Stimulated activated CD4-positive, alpha-beta T cell treated with anti-CD3 and anti-CD28 coated beads, Interleukin-2, amount 100 ng/mL, for 24 hours (primary cell): ENCODE measurements at places on chromosomes 16 and 17.
A peak's percentile ranks its signal among the peaks of the same experiment; 100 is the strongest.

- no peak for DNase-seq
These were observed 5.0 kb downstream of the PITPNM3 start for GRCh38 chr17:6551356-6551755.

DNA sequence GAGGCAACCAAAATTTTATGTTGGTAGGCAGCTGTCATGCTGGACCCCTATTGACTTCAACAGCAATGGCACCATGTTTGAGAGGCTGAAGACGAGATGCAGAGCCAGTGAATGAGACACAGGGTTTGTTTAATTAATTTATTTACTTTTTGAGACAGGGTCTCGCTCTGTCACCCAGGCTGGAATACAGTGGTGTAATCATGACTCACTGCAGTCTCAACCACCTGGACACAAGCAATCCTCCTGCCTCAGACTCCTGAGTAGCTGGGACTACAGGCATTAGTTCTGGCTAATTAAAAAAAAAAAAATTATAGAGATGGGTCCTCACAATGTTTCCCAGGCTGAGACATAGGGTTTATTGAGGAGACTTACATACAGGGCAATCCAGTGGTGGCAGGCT lies 36.2 kb upstream of the PPM1D start:
- DNase-seq, result no peak

GRCh38 chr17:30238387-30239088 lies 3.0 kb upstream of the SLC6A4 start:
- no peak for DNase-seq

GRCh38 chr16:89613231-89613953 lies at the start of gene DPEP1:
TSS of gene DPEP1 (plus strand) at chr16:89613642. CDS start at chr16:89630411, 16,769 bp downstream.
- no peak for DNase-seq

GRCh38 chr16:78286065-78286464 lies 186.6 kb downstream of the WWOX start:
- DNase-seq, result no peak

DNA sequence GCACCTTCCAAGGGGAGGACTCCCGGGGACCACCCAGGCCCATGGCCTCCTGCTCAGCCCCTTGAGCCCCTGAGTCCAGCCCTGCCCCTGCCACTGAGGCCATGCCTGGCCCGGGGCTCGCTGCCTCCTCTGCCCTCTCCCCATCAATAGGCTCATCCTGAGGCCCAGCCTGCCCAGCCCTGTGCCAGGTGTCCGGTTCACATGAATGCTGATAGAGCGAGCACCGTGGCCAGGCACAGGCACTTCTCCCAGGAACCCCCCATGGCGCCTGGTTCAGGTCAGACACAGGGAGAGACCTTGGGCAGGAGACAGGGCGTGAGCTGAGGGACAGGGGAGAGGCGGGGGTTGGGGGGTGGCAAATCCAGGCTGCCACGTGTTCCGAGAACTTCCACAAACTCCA lies 2.8 kb upstream of the PVALEF start:
- DNase-seq, result no peak

DNA sequence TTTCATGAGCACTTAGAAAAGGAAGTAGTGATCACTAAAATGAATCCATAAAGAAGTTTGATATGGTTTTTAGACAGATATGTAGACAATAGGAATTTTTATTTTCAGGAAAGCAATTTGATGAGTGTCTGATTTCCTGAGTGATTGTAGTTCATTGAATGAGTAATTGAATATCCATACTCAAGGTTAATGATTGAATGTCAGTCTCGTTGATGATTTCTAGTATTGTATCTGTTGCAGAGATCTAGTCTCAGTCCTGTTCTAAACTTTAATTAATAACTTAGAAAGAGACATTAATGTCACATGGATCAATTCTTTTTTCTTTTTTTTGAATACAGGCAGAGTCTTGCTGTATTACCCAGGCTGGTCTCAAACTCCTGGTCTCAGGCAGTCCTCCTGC lies 78.3 kb downstream of the NLK start:
- DNase-seq, result no peak

DNA sequence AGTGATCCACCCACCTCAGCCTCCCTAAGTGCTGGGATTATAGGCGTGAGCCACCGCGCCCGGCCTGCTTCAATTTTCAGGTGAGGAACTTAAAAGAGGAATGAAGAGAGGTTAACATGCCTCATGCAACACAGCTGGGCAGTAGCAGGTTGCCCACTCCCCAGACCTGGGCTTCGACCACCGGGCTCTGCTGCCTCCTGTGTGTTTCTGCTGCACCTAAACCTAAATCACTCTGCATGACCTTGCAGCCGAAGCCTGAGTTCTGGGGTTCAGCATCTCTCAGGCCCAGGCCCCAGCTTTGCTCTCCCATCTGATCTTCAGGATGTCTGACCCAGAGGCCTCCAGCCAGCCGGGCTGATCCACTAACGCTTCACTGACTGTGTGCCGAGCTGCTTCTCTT lies 112.6 kb downstream of the OR1D5 start:
- no peak for DNase-seq

DNA sequence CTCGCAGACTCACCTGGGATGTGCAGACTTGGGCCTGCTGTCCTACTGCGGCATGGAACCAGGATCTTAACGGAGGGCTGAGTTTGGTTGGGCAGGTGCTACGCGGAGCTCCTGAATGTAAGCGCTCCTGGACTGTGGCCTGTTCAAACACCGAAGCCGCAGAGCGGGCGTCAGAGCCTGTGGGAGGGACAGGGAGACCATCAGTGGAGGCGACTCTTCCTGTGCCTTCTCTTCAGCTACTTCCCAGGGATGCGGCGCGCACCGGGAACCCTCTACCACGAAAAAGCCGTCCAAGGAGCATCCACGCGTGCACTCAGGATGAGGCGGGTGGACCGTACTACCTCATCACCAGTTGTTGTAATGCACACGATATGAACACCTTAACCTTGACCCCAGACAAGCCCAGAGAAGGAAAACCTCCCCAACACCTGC lies 2.0 kb downstream of the USP36 start:
- no peak for DNase-seq

GRCh38 chr17:20189302-20189701 lies 180.1 kb downstream of the SPECC1 start:
- no peak for DNase-seq

GRCh38 chr16:11429123-11429522 lies 83.9 kb downstream of the RMI2 start:
- DNase-seq, result no peak

DNA sequence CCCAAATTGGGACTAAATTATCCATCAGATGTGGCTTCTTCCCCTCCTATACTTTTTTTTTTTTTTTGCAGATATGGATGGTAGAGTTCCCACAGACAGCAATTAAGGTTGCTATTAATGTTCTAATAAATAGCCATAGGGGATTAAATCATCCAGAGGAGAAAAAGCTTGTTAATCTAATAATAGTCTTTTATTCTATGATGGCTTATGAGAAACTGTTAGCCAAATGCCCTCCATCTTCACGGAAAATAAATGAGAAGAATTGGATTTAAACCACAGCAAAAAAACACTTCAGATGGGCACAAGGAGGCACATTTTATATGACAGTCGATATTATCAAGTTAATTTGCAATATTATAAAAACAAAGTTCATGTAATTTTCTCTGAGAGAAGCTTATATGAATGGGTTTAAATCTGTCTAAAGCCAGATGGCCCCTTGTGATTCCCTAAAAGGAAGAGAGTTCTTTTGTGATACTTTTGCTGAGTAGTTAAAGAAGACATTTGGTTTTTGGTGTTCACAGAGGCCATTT lies 5.1 kb upstream of the CAPNS2 start:
- DNase-seq, result no peak

- DNase-seq, result no peak
These were observed 2.1 kb upstream of the CA4 start for GRCh38 chr17:60147553-60148223.

- no peak for DNase-seq
These were observed 33.0 kb upstream of the ZNF750 start for GRCh38 chr17:82872591-82873520.

- peak; percentile 43 for DNase-seq
These were observed 669 bp downstream of the MIEF2 start for GRCh38 chr17:18261146-18261515.

GRCh38 chr16:85341972-85342695 lies 229.9 kb upstream of the CIBAR2 start:
- no peak for DNase-seq

- no peak for DNase-seq
These were observed 378.1 kb upstream of the CDH11 start for GRCh38 chr16:65500007-65500406.

DNA sequence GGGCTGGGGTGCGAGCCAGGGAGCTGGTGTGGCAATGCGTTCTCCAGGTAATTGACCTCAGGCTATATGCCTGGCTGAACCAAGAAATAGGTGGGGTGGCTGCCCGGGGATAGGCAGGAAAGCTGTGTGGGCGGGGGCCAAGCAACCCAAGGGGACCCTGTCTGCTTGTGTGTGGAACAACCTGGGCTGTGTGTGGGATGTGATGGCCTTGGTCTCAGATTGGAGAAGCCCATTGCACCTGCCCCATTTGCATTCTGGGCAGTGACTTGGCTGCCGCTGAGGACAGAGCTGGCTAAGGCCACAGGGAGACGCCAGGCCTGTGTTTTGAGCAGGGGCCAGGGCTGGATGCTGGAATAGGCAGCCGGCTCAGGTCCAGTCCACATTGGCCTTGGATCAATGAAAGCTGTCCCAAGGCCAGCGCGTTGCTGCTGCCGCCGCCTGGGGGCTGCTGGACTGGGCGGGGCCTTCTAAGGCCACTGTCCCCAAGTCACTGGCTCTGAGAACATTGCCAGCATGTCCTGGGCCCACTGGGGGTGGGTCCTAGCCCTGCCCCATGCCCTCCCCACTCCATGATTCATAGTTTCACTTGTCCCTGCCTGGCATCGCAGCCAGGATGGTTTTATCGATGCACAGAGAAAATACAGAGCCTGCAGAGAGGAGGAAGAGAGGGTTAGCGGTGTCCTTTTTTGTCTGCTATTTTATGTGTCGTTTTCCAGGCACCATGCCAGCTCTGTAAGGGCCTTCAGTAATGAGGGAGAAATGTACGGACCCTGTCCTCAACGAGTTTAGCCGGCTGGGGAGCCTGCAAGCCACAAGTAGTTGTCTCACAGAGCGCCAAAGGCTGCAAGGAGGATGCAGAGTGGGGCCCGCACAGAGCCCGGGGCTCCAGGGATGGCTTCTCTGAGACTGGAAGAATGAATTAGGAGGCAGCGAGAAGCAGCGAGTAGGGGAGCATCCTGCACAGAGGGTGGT lies 43.9 kb downstream of the NKD1 start:
- no peak for DNase-seq

DNA sequence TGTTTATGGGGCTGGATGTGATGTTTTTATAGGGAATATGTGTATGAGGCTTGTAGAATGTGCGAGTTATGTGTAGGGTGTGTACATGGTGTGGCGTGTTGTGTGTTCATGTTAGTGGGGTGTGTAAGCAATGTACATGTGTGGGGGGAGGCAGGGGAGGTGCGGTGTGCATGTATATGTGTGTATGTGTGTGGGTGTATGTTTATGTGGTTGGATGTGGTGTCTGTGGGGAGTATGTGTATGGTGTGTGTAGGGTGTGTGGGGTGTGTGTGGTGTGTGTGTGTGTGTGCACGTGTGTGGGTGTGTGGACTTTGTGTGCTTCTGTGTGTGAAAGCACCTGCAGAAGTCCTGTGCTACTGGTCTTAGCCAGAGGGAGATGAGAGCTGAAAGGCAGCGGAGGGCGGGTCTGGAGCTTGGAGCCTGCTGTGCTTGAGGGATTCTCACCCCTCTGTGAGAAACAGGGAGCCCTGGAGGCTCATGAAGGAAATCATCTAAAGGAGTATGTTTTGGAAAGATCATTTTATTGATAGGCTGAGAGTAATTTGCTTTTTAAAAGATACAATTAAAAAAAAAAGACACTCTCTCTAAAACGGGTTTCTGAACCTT lies 222.7 kb downstream of the HS3ST4 start:
- no peak for DNase-seq

GRCh38 chr17:46974086-46974485 lies 5.0 kb downstream of the RPRML start:
- DNase-seq, result no peak

- no peak for DNase-seq
These were observed 19.5 kb downstream of the SEC14L1 start for GRCh38 chr17:77160091-77160874.

DNA sequence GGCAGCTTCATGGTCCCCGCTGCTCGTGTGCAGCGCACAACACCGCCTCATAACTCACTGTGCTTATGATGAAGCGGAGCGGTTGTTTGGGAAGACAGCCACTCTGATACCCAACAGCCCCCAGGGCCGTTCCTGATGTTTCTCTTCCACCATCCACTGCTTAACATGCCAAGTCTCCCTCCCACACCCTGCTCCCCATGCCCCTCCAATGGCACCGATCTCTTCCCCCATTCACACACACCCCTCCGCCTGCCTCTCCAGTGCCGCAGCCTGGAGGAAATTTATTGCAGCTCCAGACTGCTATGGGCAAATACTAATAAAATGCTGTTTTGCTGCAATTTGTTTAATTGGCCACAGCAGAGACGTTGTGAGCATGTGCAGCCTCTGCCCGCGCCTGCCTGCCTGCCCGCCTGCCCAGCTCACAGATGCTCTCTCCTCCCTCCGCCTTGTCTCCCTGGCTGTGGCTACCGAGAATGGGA lies 80.3 kb upstream of the LHX1 start:
- no peak for DNase-seq

- DNase-seq, result no peak
These were observed 161.0 kb downstream of the FTO start for GRCh38 chr16:53864819-53865493.

GRCh38 chr16:22161999-22162655 lies at the start of gene SDR42E2:
TSS of gene SDR42E2 (plus strand) at chr16:22162506. CDS start at chr16:22165583, 3,077 bp downstream.
- DNase-seq, result peak; percentile 42

GRCh38 chr16:9061358-9061813 lies 30.1 kb upstream of the HAPSTR1 start:
- no peak for DNase-seq

GRCh38 chr17:72590382-72590781 lies 469.6 kb downstream of the SOX9 start:
- no peak for DNase-seq
